ENCODE measurements at places on chromosomes 7 and 10.

- DNase-seq, result no peak
Observed at GRCh38 chr10:21057989-21058388, 160.9 kb upstream of the NEBL start.

- no peak for DNase-seq
Observed at GRCh38 chr7:88771417-88771816, 11.9 kb downstream of the ZNF804B start.

DNA sequence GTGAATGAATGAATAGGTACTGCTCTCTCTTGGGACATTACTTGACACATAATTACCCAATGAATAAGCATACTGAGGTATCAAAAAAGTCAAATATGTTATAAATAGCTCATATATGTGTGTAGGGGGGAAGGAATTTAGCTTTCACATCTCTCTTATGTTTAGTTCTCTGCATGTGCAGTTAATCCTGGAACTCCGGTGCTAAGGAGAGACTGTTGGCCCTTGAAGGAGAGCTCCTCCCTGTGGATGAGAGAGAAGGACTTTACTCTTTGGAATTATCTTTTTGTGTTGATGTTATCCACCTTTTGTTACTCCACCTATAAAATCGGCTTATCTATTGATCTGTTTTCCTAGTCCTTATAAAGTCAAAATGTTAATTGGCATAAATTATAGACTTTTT, 1.2 kb downstream of the CFTR start:
- DNase-seq, result no peak

DNA sequence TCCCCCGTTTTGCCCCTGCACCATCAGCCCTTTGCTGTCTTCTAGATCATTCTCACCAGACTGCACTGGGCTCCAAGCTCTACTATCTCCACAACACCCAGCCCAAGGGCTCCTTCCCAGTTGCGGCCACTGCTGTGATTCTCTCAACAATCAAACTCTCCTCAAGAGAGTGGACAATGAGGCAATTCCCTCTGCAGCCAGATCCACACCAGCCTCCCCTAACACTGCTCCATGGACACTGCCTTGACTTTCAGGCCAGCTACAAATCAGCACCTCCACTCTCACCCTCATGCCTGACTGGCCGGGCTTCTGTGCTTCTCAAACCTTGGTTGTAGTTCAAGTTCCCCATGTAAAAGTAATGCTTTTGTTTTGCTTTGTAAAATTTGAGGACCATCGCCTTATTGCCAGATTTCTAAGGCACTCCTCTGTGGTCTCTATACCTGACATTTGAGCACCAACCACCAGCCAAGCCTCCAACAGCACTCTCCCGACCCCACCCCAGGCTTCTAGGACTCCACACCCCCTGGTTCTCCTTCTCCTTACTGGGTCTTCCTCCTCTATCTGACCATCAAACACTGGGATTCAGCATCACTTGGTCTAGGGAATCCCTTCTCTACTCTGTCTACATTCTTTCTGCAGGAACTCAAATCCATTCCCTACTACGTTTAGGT, 45.4 kb downstream of the PPIF start:
- no peak for DNase-seq

DNA sequence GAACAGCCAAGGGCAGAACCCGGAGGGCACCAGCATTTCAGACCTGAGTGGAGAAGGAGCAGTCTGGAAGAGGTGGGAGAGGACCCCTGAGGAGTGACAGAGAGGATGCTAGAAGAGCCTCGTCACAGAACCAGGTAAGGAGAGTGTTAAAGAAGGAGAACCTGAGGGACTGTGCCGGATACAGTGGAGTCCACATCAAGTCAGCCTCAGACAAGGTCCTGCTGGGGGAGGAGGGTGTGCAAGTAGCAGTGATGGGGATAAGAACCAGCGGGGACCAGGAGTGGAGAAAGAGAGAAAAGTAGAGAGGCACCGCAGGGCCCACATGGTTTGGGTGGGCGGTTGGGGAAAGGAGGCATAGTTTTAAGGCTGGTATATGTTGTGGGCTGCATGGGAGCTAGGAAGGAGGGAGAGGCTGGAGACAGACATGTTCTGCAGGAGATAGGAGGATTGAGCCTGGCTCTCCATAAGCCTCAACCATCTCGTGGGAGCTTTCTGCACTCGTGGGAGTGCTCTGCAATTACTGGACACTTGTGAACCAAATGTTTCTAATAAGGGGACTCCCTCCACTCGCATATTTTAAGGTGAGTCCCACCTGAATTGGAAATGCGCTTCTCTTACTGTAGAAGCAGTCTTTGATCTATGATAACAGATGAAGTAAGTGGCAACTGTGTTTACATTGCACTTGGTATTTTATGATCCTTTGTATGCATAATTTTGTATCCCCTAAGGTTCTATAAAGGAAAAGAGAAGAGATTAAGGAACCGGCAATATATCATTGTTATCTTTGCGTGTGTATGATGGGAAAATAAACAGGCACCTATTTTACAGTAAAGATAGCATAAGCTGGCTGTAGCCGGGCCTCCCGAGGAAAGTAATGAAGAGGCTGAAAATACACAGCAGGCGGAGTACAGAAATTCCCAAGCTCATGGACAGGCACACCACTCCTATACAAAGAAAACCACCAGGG, 154.8 kb downstream of the ADAM12 start:
- no peak for DNase-seq

DNA sequence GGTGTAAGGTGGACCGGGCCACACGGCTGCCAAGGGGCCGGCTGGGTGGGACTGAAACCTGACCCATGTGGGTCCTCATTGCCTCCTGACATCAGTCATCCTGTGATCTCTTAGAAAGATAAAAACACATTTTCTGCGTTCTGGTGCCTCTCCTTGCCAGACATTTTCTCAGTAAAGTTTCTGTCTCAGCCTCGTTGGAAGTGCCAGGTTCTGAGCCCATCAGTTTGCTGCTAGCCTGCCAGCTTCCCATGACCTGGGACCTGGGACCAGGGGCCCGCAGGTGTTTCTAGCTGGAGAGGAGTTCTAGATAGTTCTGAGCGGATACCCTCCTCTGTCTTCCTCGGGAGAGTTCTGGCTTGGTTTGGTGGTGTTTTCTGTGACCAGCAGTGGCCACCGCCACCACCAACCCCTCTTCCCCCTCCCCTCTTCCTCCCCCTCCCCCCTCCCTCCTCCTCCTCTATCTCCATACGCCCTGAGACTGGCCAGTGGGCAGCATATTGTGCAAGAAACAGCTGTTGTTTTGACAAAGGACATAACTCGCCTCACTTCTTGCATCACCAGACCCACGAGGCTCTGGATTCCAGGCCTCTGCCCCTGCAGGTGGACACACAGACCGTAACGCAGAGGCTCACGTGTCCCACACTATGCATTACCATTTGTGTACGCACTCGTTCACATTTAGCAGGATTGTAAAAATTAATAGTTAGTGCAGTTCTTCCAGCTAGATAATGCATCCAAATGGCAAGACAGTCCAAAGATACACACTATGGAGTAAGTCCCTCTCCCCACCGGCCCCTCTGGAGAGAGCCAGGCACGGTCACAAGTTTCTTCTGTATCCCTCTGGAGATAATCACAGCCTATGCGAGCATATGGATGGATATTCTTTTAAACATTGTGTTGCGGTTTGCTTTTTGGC, 94.6 kb downstream of the CUX1 start:
- peak; percentile 68 for DNase-seq

GRCh38 chr7:16926861-16927260, 45.1 kb upstream of the AGR3 start:
- no peak for DNase-seq

GRCh38 chr10:110529596-110530011, 31.9 kb downstream of the DUSP5 start:
- DNase-seq, result no peak

- DNase-seq, result peak; percentile 54
Observed at GRCh38 chr7:28754027-28754426, 204.1 kb downstream of the TRIL start.

GRCh38 chr7:149071641-149072437, 18.7 kb downstream of the ZNF786 start:
- no peak for DNase-seq

DNA sequence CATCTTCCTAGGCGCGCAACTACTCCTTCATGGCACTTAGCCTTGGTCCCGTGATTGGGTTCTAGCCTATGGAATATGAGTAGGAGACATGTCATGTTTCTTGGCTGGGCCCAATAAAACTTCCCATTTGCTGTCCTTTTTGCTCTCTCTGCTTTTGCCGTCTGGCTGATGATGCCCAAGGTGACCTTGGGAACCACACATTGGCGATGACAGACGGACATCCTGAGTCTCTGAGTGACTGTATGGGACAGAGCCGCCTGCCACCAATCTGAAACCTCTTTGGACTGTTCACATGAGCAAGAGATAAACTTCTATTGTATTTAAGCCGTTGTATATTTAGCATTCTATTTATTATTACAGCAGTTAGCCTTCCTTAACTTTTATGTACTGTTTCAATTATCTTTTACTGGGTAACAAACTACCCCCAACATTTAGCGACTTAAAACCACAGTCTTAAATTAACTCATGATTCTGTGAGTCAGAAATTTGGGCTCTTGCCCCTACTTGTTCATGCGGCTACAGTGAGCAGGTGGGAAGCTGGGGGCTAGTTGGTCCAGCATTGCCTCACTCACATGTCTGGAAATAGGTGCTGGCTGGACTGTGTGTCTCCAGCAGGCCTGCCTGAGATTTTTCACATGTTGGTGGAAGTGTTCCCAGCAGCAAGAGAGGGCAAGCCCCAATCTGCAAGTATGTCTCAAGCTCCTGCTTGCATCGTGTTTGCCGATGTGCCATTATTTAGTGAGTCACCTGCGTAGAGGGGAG, 71.7 kb downstream of the NOD1 start:
- DNase-seq, result no peak

DNA sequence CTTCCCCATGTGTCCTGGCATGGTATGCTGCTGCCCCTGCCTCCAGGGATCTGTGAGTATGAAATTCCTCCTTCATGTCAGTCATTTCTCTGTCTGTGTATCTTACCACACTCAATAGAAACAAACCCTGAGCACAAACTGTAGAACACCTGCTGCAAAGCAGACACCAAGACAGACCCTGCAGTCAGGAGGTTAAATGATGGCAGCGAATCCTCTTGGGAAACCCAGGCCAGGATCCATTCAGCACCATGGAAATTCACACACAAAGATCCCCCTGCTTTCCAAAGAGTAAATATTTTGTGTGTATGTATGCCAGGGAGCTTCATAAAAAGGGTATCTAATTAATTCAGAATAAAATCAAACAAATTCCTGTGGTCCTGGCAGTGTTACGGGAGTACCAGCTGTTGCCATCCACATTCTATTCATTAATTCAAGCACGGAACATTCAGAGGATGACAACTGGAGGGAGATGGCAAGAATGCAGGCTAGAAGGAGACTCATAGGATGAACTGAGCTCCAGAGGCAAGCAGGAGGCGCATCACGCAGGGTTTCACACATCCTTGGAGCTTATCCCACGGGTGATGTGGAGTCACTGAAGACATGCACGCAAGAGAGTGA, 14.8 kb downstream of the ITIH5 start:
- DNase-seq, result no peak

- no peak for DNase-seq
Observed at GRCh38 chr10:74969093-74969492, 142.4 kb upstream of the SAMD8 start.

- no peak for DNase-seq
Observed at GRCh38 chr10:6068422-6068821, 6.3 kb upstream of the IL2RA start.

DNA sequence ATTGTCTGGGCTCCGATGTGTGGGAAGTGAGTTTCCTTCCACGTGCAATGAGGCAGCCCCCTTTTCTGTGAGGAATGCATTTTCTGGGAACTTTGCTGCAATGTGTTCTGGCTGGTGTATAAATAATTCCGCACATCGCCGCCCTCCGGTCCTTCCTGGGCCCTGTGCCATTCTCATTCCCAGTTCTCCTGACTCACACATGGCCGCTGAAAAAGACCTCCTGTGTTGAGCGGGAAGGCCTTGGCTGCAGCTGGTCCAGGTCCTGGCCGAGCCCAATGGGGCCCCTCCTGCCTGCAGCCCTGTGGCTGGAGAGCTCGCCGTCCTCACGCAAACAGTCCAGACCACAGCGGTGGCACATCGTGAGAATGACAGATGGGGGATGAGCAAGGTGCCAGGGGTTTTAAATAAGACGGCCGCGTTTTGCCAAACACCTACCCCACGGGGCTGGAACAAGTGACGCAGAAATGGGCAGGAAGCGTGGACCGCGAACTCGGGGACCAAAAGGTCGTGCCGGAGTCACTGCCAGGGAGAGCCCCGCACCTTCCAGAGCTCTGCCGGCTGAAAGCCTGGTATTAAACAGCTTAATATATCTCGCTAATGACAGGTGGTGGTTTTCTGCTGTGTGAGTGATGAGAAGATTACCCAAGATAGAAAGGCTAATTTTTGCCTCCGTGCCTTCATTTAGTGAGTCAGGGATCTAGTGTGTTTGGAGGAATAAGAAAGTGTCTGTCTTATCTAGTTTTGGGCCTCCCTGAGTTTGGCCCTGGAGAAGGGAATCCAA, 37.0 kb downstream of the FAM20C start:
- peak; percentile 76 for DNase-seq

- DNase-seq, result no peak
Observed at GRCh38 chr7:51350546-51350896, 33.9 kb upstream of the COBL start.

Data from tibial nerve (tissue), 4 donors.